ENCODE measurements at places on chromosomes 2 and 18.

DNA sequence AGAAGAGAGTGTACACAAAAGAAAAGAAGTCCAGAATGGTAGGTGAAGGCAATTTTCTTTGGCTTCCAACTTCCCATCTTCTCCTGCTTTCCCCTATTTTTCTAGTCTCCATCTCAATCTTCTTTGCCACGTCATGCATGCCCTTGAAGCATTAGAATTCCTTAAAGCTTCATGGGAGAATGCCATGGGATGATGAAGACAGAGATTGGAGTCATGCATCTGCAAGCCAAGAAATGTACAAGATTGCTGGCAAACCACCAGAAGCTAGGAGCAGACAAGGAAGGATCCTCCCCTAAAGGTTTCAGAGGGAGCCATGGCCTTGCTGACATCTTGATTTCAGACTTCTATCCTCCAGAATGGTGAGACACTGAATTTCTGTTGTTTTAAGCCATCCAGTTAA, 305.9 kb downstream of the HRH4 start:
- DNase-seq: no peak

DNA sequence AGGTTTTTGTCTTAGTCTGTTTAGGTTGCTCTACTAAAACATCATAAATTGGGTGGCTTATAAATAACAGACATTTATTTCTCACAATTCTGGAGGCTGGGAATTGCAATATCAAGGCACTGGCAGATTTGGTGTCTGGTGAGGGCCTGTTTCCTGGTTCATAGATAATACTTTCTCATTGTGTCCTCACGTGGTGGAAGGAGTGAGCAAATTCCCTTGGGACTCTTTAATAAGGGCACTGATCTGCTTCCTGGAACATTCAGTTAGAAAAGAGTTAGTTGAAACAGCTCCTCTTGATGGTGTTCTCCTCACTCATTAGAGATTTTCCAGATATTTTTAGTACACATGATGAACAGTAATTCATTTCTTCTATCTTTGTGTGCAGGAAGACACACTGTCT, 22.3 kb downstream of the COL4A3 start:
- DNase-seq: no peak

DNA sequence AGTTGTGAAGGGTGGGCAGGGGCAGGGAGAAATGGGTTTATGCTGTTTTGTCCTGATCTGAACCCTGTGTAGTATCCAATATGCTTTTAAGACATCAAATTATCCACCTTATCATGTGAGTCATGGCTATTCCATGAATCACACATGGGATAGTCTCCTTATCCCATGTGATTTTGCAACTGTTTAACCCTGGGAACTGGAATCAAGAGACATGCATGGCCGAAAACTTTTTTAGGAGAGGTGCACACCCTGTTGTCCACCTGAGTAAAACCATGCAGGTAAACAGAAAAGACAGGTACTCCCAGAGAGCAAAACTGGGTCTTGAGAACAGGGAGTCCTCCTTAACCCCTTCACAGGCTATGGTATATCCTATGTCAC, 490.6 kb upstream of the HS6ST1 start:
- no peak for DNase-seq

- DNase-seq: no peak
Measured at GRCh38 chr2:223797811-223798721, 39.3 kb downstream of the AP1S3 start.

- DNase-seq: no peak
Measured at GRCh38 chr2:55109219-55109891, 59.1 kb upstream of the RTN4 start.

DNA sequence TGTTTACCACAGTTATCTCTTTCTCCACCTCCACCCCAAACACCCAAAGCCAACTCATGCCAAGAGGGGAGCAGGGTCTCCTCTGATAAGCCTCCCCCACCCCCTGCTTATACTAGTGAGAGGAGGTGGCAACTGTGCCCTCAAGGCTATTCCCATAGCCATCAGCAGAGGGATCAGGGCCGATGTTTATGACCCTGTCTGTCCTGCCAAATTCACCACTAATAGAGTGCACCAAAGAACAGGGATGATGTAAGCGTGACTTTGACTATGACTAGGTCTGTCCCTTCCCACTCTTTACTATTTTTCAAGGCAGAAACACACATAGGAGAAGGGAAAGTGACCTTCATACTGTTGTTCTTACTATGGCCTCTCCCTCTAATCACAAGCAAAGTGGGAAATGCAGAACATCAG, 74.6 kb downstream of the CLHC1 start:
- DNase-seq: no peak

- no peak for DNase-seq
Measured at GRCh38 chr18:76482267-76482666, 12.8 kb downstream of the ZNF516 start.

DNA sequence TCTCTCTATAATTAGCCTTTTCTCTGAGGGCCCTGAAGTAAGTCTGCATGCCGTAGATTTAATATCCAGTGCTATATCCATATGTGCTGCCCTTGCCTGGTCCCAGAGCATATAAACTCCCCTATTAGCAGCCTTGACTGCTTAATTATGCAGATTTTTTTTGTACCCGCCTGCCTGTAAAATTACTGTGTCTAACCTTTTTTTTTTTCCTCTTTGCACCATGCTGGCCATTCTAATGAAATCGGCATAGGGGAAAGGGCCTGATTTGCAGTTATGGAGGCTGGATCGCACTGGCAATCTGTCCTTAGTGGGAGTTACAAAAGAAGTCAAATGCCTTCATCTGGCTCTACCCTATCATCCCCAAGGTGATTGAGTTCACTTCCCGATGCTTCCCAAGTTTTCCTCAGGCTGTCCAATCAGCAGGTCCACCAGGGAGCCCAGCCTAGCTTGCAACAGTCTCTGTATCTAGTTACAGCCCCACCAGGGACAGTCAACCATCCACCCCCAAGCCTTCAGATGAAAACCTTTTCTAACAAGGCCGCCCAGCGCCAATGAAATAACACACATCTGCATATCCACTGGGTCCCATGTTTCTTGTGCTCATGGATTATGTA, 239.0 kb downstream of the ZNF521 start:
- DNase-seq: no peak

GRCh38 chr2:20208476-20208859, 16.5 kb downstream of the SDC1 start:
- no peak for DNase-seq

DNA sequence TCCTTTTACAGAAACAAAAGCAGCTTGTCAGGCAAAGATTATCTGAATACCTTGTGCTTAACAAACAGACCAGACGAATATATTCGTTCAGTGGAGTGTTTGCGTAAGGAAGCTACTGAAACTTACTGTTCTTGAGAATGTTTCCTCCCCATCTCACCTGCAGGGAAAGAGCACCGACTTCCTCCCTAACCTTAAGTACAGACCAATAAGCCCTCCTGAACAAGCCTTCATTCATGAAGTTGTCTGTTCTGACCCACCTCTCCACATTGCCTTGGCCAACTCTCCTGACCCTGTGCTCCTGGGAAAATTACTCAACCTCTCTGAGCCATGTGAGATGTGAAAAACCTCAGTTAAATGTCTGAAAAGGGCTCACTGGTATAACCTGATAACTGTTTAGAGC, 35.2 kb downstream of the STK39 start:
- no peak for DNase-seq

GRCh38 chr2:230011617-230012016, 57.1 kb downstream of the SLC16A14 start:
- no peak for DNase-seq

DNA sequence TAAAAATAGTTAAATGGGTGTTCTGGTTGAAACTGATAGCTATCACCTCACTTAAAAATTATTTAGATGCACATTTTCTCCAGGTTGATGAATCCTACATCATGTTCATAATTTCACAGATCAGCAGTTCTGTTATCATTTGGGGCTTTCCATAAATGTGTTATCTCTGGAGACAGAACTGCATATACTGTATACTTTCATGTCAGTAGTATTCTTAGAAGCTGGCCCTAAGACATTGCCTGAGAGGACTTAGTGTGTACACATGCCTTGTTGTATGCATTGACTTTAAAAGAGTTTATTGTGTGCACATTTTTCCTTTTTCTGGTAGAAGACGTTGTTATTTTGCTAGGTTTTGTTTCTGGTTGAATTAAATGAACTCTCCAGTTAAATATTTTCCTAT, 41.0 kb downstream of the PIK3C3 start:
- no peak for DNase-seq

GRCh38 chr2:186551323-186552050, 38.4 kb upstream of the ITGAV start:
- no peak for DNase-seq

- DNase-seq: no peak
Measured at GRCh38 chr18:68288408-68288807, 426.5 kb downstream of the TMX3 start.

DNA sequence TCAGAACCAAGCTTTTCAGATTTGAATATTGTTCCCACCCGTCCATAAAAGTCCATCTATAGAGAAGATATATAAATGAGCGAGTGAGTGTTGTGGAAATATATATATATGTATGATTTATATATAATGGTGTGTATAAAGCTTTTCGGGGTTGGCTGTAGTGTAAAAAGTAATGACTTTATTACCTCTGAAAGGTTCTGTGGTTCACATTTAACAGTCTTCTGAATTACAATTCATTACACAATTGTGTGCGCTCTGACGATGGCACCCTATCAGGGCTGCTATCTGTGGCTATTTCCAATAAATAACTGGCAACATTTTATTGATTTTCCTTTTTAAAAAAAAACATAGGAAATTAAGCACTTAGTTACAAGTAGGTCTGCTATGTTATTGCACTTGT, 2.7 kb upstream of the BCL11A start:
- no peak for DNase-seq

GRCh38 chr2:43425659-43426058, 170.2 kb downstream of the THADA start:
- DNase-seq: no peak

DNA sequence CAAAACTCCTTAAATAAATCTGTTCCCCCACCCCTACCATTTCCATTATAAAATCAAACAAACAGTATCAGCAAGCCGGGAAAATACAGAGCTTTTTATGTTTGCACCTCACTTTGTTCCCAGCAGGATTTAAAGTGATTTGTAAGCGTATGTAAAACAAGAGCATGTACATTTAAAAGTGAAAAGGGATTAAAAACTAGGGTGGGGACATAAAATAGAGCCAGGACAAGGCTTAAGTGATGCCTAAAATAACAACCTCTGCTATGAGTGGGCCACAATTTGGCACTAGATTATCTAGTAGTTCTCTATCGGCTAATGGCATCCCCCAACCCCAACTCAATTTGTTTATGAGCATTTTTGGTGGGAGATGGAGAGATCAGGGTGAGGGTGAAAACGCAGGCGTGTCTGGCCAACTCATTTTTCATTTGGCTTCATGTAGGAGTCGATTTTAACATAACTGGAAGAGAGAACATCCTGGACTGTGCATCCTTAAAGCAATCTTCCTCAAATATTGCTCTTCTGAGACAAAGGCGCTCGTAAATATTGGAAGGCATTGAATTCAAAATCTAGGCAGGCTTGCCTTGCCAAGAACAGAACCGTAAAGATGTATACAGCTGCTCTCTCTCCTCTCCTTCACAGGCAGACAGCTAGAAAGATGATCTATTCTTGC, 34.5 kb upstream of the TSPYL6 start:
- no peak for DNase-seq

GRCh38 chr2:144170179-144170578, 349.7 kb downstream of the ZEB2 start:
- DNase-seq: no peak

All from H1 (cell line).